AG04450 (cell line): ENCODE measurements at places on chromosomes 13 and 19.

DNA sequence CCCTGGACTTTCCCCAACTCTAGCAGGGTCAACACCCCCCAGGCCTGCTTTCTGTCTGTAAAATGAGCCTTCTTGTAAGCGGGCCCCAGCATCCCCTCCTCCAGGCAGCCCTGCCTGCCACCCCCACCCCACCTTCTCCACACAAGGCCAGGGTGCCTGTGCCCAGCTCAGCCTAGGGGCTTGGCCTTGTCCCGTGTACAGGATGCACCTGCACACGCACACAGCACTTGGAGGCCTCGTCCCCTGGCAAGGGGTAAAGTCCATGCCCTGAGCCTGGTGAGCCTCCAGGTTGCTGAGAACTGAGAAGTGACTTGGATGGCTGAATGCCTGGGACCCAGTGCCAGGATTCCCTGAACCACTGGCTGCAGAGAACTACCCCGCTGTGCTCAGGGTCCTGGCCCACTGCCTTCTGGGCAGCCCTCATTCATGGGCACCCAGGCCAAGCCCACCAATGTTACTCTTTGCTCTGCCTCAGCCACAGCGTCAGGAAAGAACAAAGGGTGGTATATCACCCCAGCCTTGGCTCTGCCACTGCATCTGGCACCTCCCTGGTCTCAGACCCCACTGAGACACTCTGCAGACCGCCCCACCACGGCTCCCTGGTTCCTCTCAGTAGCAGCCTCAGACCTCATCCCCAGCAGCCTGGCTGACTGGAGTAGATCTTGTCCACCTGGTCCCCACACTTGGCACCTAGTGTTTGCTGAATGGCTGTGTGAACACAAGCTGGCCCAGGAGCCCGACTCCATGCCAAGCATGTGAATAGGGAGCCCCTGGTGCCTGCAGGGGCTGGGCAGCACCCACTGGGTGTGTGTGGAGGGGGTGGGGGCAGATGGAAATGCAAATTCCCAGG, 1.8 kb upstream of the TM6SF2 start:
- no peak for DNase-seq

GRCh38 chr13:110973007-110973700, 58.3 kb upstream of the ANKRD10 start:
- no peak for DNase-seq

- no peak for DNase-seq
Observed at GRCh38 chr19:18589380-18590272, 1.0 kb downstream of the REX1BD start.

DNA sequence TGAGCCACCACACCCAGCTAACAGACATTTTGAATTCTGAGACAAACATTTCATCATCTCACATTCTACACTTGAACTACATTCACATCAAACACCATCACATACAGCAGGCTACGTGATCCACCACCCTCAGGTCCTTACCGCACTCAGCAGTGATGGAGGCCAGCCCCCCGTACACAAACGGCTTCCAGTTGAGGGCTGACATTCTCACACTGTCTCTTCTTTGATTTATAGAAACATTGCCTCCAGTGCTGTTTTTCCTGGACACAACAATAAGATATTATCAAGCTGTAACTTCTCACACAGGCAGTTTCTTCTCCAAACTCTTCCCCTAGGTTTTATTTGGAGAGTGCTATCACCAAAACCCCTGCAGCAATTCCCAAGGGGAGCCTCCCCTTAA, 7.0 kb downstream of the SLC25A30 start:
- no peak for DNase-seq

DNA sequence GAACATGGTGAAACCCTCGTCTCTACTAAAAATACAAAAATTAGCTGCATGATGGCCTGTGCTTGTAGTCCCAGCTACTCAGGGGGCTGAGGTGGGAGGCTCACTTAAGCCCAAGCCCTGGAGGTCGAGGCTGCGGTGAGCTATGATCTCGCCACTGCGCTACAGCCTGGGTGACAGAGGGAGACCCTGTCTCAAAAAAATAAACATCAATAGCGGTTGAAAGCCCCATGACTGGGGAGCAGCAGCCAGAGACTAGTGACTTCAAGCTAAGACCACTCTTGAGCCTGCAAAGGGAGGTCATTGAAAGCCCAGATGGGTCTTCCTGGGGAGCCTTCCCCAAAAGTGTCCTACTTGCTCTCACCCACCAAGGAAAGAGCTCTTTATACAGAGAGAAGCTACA, 11.9 kb upstream of the ZNF709 start:
- DNase-seq, result no peak

- no peak for DNase-seq
Observed at GRCh38 chr13:105937451-105937850, 598.0 kb downstream of the EFNB2 start.

DNA sequence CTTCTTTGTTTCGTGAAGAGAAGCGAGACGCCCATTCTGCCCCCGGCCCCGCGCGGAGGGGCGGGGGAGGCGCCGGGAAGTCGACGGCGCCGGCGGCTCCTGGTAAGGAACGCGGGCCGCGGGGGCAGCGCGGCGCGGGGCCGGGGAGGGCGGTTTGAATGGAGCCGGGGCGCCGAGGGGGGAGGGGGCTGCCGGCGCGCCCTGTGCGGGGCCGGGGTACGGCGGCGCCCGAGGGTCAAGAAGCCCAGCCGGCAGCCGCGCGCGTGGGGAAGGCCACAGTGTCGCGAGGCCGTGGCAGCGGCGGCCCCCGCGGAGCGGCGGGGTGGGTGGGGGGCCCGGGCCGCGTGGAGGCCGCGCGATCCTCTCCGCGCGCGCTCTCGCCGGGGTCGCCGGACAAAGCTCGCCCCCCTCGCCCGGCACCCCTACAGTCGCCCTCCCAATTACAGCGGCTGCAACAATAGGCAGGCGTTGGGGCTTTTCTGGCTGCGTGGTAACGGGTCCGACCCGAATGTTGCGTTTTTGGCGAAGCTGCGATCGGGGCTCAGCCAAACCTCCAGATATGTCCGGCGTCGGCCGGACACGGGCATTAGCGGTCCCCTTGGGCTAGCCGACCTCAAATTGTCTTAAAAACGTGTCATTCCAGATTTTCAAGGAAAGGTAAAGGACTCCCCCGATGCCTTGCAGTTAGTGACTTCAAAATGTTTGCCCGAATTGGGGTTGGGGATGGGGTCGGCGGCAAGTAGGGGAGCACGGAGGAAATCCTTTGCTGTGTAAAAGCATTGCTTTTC, 437 bp downstream of the SMARCA4 start:
- DNase-seq, result no peak

DNA sequence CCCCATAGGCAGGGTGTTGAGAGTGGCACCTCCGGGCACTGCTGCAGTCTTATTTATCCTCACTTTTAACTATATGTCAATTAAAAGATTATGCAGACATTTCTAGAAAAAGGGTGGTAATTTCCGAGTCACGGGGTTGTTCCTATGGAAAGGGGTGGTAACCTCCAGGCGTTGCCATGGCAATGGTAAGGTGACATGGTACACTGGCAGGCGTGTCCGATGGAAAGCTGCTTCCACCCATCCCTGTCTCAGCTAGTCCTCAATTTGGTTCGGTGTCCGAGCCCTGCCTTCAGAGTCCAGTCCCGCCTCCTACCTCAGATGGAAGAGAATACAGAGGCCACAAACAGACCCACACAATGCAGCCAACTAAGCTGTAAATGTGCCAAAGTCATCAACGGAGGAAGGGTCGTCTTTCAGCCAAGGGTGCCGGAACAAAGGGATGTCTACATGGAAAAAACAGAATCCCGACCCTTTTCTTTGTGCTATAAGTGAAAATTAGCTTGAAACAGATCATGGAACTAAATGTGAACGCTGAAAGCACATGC, 72.6 kb upstream of the C13orf46 start:
- no peak for DNase-seq

DNA sequence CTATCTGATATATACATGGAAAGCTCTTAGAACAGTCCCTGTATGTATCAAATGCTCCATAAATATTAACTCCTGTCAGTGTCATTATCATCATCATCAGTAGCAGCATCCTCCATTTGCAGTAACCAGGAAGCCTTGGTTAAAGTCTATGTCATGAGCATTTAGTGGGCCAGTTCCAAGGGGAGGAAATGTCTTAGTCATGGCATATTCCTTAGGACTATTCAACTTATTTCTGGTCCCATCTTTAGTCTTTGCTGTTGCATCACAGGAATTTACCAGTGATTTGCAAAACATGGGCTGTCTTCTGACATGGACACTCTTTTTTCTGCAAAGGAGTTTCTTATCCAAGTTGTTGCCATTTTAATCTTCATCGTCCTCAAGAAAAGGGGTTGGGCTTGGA, 98.4 kb downstream of the WDFY2 start:
- no peak for DNase-seq

DNA sequence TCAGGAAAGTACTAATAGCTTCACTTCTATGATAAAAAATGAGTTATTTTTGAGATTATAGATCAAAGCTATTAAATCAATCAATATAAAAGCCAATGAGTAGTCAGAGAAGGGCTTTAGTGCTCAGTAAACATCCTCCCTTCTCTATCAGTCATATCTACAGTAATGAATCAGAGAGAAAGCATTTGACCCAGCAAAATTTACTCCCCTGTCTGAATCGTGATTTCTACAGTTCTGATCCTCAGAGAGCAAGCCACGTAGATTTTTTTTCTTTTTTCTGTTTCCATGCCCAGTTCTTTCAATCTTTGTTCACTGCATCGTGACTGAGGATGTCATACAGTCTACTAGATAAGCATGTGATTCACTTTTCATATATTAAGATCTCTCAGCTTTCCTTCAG, 16.2 kb upstream of the MBNL2 start:
- DNase-seq, result no peak

- no peak for DNase-seq
Observed at GRCh38 chr19:40933025-40933424, 51.0 kb upstream of the CYP2A7 start.

DNA sequence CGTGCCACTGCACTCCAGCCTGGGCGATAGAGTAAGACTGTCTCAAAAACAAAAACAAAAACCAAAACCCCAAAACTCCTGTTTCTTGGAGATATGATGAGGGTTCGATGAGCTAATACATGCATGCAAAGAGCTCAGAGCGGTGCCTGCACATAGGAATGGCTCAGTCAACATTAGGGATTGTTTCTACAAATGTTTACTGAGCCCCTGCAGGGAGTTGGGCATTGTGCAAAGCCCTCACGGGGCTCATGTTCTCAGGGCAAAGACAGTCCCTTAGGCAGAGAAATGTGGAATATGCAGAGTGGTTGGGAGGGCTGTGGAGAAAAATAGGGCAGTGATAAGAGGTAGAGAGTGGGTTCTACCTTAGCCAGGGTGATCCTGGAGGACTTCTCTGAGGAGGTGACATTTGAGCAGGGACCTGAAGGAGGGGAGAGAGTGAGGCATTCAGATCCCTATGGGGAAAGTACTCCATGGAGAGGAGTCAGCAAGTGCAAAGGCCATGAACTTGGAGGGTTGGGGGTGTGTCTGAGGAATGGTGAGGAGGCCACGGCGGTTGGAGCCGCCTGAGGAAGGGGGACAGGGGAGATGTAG, 1.5 kb upstream of the EHD2 start:
- no peak for DNase-seq

GRCh38 chr19:7873304-7874075, 700 bp downstream of the PRR36 start:
- DNase-seq, result no peak

GRCh38 chr19:11680689-11681302, 58.0 kb downstream of the ZNF823 start:
- DNase-seq, result no peak

DNA sequence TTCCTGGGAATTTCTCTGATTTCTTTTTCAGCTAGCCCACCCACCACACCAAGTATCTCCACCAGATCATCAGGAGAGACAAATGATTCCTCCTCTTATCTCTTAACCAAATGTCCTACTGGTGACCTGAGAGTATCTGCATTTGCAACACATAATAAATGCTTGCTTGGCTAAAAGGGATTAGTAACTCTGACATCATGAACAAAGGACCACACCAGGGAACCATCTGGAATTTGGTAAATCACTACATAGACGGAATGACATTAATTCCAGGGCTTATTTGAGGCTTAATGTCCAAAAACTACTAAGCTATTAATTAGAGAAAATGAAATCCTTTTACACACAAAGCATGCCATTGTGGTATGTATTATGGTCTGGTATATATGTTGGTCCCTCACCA, 139.0 kb downstream of the RAP2A start:
- no peak for DNase-seq

- DNase-seq, result peak; percentile 68
Observed at GRCh38 chr13:37534181-37534580, 64.4 kb downstream of the POSTN start.

GRCh38 chr13:45681113-45681512, 21.0 kb upstream of the CBY2 start:
- no peak for DNase-seq

- DNase-seq, result no peak
Observed at GRCh38 chr13:32047088-32047487, 15.5 kb downstream of the FRY start.

- DNase-seq, result no peak
Observed at GRCh38 chr19:39032063-39032918, at the start of gene FBXO27. FBXO27 (minus strand) TSS chr19:39032549; CDS start chr19:39032227, 322 bp downstream.

GRCh38 chr19:13303381-13304129, 153.3 kb downstream of the IER2 start:
- no peak for DNase-seq

DNA sequence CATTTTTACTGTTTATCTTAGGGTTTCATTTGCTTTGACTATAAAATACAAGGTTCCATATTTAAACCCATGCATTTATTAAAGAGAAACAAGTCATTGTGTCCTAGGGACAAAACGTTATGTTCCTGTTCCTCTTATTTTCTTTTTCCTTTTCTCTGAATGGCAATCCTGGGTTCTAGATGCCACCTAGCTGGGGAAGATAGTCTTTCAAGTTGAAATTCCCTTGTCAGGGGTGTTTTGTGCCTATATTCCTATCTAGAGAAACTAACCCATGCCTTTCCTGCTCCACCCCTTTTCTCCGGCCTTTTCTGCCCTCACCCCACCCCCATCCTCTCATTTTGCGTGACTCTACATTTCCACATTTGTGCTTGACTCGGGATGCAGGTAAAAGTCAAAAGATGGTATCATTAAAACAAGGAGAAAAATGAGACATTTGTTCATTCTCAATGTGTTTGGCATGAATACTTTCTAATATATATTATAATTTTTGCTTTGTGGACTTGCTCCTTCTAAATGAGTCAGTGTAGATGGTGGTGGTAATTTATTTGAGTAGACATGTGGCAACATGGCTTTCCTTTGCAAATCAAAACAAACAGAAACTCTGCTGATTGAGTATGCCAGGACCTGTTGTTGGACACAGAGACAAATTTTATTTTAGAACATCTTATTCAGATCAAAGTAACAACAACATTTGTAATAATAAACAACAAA, 26.8 kb upstream of the STARD13 start:
- no peak for DNase-seq
